ENCODE measurements at places on chromosomes 3 and 15. TPM values are rescaled to one million over a fixed set of nuclear protein-coding genes. Genes with fewer than 3 reads are reported as not detected.

Gene RTP1
- total RNA-seq, result not detected

Gene PP2D1
- total RNA-seq, result not detected

Gene GCNT3
- total RNA-seq, result not detected

Gene LMLN
- total RNA-seq, result 12.2 TPM

Gene NR1I2
- total RNA-seq, result not detected

Gene PSTPIP1
- 17.7 TPM for total RNA-seq

Gene NBEAL2
- total RNA-seq, result 44.0 TPM

Gene IMPG2
- total RNA-seq, result 0.22 TPM

Gene RGMA
- 47.1 TPM for total RNA-seq

Gene CADPS
- total RNA-seq, result 1.1 TPM

Gene CHRNA7
- 1.5 TPM for total RNA-seq

Gene PLA2G4E
- not detected for total RNA-seq
